Activated gamma-delta T cell treated with anti-CD3 and anti-CD28 coated beads, Interleukin-2, amount 50 U/mL, for 16 hours (primary cell): ENCODE measurements at places on chromosomes 7 and 10.

GRCh38 chr10:75476569-75476968, 45.1 kb downstream of the LRMDA start:
- no peak for DNase-seq

DNA sequence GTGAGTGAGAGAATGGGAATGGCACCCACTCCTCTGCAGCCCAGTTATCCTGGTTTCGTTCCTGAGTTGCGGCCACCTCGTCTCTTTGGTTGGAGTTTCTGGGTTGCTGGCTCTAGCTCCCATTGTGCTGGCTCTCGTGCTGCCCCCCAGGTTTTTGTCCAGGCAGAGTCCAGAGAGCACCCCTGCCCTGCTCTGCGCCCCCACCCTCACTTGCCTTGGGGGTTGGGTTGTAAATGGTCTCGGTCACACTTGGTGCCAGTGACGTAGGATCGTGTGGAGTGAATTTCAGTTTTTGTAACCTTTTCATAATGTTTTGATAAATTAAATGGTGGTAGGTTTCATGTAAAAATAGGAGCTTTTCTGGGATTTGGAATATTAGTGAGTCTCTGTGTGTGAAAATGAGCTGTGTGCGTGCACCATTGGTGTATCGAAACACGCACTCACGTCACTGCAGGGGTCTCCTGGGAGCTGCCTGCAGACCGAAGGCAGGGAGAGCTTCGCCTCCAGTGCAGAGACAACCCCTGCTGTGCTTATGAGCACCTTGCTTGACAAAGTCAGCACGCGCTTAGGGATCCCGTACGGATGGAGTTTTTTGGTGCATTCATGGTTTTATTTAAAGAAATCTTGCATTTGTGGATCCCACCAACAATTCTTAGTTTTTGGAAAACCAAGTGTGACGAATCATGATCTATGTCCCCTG, 32.9 kb downstream of the PFKP start:
- no peak for DNase-seq

DNA sequence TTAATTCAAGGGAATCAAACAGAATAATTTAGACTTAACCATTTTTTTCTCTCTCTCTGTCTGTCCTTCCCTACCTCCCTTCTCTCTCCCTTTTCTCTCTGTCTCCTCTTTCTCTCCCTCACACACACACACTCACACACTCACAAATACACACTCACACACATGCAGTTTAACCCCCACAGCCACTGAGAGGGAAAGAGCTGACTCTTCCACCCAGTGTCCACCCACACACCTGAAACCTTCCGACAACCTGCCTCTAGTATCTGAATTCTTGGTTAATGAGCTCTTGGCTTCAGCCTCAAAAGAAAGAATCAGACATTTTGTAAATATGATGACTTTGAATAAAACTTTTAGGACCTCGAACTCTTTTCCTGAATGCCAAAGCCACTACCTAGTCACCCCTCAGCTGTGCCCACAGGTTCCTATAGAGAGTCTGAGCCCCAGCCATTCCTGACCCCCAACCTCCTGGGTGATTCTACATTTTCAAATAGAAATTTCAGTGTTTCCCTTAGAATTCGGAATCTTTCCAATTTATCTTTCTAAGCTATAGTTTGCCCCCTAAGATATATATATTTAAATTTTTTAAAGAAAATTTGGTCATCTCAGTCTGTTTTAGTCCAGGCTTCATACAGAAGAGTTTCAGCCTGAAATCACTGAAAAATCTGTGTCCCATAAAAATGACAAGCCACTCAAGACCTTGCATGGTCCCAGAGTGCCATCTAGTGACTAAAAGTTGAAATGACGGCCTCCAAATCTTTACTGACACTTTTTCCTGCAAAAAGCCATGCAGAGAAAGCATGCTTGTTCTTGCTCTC, 202.8 kb downstream of the IPMK start:
- DNase-seq: no peak

DNA sequence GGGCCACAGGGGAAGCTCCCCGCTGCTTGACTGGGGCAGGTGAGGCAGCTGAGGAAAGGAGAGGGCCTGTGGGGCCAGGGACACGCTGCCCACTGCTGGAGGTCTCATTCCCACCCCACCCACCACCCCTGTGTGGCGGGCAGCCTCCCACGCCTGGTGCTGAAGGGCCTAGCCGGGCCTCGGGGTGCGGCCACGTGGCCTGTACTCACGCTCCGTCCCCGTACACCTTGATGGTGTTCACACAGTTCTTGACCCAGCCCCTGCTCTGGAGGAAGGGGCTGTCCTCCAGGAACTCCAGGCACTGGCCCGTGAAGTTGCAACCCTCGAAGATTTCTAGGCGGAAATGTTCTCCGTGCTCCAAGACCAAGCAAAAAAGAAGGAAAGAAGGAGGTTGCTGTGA, 4.0 kb downstream of the CRYGN start:
- DNase-seq: no peak

GRCh38 chr10:91088300-91089140, 131.9 kb upstream of the PCGF5 start:
- no peak for DNase-seq

- DNase-seq: no peak
Measured at GRCh38 chr7:128909625-128910568, 612 bp downstream of the KCP start.

DNA sequence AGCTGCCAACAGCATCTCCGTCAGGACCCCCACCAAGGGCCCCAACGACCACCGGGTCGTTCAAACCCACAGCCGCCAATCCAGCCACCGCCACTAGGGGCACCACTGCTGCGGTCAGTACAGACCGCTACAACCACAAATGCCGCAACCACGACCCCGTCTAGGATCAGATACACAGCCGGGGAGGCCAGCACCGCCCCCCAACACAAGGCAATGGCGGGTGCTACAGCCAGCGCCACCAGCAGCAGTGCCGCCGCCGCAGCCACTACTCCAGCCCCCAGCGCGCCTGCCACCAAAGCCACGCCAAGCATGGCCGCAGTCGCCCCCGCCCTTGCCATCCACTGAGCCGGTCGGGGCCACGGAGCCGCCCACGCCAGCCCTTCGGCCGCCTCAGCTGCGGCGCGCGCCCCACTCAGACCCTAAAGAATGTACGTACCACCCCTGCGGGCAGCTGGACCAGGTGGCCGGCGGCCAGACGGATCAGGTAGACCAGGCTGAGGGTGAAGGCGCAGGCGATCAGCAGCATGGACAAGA, 473 bp downstream of the CYP51A1 start:
- peak; percentile 44 for DNase-seq

DNA sequence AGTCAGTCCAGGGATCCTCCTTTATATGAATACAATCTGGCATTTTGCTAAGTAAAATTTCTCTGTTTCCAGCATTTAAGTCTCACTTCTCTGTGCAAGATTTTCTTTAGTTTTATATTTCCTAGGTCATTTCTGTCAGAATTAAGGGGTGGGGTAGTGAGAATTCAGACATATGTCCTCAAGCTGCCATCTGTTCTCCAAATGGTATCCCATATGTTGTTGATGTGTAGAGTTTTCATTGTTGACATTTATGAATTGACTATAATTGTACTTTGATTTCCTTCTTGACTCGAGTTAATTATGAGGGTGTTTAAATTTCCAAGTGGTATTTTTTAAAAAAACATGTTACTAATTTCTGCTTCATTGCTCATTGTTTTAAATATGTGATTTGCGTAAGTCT, 148.8 kb downstream of the NPSR1 start:
- DNase-seq: no peak

DNA sequence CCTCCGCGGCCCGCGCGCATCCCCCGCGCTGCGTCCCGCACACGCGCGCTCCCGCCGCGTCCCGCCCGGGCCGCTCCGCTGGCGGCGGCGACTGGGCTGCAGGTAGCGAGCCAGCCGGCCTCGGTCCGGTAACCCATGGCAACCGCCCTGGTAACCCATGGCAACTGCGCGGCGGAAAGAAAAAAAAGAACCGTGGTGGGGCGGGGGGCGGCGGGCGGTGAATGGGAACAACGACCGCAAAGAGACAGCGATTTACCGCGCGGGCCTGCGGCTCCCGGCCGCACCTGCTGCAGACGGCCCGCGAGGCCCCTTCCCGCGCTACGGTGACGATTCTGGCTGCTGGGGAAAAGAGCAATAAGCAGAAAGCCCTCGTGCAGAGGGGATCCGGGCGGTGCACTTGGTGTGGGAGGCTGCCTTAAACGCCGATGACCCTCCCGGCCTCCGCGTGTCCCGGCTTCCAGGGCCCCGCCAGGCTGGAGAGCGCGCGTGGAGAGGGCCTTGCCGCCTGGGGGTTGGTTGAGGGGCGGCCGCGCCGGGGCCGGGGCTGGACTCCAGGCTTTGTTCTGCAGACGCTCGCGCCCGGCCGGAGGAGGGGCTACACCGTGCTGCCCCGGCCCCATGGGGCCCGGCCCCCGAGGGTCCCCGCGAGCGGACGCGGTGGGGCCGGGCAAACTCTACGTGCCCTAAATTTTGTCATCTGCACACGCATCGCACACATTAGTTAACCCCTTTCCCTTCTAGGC, 84.7 kb downstream of the SNX10 start:
- DNase-seq: no peak

DNA sequence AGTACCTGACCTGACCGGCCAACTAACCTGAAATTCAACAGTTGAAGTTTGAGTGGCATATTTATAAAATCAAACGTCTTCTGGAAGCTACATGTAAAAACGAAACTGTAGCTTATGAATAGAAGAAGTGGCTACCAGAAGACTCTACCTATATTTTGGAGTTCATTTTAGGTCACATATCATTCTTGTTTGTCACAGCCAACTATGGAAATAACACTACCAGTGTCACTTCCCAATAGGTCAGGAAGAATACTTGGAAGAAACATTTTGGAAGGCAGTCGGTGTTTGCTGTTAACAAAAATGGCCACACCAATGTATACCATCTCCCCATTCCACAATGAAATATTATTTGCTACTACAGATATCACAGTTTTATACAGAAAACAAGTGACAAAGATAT, 12.6 kb downstream of the TWIST1 start:
- no peak for DNase-seq

DNA sequence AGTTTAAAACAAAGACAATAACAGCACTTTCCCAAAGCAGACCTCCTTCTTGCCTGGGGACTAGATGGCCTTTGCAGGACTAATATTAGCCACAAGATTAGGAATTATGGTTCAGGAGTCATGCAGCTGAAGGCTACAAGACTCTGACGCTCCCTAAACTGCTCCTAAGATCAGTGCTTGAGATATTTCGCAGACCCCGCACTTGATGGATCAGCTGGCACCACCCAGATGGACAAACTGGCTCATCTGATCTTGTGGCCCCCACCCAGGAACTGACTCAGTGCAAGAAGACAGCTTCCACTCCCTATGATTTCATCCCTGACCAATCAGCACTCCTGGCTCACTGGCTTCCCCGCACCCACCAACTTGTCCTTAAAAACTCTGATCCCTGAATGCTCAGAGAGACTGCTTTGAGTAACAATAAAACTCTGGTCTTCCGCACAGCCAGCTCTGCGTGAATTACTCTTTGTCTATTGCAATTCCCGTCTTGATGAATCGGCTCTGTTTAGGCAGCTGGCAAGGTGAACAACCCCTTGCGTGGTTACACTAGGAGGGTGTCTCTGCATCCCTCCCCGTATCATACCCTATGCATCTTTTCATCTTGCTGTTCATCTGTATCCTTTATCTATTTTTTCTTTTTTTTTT, 26.9 kb upstream of the NRBF2 start:
- DNase-seq: no peak

- no peak for DNase-seq
Measured at GRCh38 chr7:112067200-112067599, 139.0 kb downstream of the DOCK4 start.

DNA sequence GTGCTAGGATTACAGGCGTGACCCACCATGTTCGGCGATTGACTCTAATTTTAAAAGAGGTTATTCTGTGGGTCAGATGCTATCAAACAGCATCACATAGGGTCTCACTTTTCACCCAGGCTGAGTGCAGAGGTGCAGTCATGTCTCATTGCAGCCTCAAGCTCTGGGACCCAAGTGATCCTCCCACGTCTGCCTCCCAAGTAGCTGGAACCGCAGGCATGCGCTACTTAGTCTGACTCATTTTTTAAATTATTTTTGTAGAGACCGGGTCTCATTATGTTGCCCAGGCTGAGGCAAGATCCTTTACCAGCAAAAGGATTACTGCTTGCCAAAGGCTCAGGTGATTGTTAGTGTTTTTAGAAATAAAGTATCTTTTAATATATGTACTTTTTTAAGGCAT, 42.9 kb upstream of the STOX1 start:
- no peak for DNase-seq

DNA sequence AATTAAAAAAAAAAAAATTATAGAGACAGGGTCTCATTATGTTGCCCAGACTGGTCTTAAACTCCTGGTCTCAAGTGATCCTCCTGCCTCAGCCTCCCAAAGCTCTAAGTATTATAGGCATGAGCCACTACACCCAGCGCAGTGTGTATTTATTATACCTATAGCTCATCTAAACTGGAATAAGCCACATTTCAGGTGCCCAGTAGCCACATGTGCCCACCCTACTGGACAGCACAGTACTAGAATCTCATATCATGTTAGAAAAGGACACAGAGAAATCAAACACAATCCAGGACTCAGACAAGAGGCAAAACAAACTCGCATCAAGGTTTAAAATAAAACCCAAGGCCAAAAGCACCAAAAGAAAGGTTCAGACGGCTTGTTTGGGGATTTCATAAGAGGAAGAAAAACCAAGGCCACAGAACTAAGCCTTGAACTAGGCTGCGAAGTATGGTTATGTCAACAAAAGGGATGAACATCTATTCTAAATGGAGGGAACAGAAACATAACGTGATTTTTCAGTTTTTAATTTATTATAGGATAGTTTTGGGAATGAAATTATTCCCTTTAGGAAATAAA, 32.3 kb downstream of the SLC16A9 start:
- no peak for DNase-seq
